ENCODE measurements at places on chromosomes 7 and 10.

DNA sequence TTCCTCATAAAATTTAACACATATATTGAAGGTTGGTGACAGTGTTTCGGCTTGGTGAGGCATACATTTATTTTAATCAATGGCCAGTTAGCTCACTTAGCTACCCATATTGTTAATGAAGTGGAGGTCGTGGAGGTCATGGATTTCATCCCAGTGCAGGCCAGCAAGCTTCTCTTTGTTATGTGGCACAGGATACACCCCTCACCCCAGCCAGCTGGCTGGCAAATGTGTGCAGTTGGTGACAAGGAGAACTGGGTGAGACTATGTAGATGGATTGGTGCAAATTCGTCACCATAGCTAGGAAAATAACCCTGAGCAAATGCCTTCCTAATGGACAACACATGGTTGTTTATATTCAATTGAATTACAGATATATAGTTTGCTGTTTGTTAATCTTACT, 50.5 kb upstream of the FOXP2 start:
- DNase-seq: no peak

DNA sequence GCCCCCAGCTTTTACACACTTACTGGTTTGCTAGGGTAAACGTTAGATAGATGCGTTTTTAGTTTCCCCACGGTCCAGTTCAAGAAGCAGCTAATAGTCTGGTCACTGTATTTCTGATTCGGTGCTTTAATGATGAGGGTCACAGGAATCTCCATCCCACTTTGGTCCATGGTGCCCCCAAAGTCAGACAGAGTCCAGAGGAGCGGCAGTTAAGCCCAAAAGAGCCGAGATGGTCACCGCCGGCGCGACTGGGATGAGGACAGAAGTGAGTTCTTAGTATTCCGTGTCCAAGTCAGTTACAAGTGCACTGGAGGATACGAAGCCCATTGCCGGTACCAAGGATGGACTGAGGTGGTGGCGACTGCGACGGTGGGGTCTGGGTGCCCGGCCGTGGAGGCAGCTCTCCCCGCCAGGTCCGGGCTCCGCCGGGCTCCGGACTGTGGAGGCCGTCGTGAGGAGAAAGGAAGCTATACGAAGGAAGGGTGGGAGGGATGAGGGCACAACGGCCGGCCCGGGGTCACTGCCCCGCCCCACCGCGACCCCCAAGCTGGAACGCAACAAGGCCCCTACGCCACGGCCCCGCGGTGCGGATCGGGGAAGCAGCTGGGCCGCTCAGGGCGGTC, 663 bp downstream of the HERPUD2 start:
- no peak for DNase-seq

- no peak for DNase-seq
These were observed 743 bp downstream of the ADAP1 start for GRCh38 chr7:953547-954327.

GRCh38 chr10:22475651-22476600, 130.6 kb downstream of the SPAG6 start:
- no peak for DNase-seq

DNA sequence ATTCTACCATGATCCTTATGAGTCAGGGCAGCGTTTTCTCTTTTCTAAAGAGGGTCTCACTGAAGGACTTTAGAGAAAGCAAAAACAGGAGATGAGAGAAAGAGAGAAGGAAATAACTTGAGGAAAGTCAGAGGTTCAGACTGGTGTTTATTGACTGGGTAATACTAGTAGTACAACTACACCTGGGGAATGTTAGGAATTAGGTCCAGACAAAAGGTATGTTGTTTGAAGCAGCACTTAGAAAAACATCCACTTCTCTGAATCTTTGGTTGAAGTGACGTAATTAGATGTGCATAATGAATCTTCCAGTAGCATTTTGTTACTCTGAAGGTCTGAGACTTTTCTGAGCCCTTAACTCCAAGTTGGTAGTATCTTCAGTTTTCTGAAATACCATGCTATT, 380.3 kb upstream of the LRGUK start:
- DNase-seq: no peak

DNA sequence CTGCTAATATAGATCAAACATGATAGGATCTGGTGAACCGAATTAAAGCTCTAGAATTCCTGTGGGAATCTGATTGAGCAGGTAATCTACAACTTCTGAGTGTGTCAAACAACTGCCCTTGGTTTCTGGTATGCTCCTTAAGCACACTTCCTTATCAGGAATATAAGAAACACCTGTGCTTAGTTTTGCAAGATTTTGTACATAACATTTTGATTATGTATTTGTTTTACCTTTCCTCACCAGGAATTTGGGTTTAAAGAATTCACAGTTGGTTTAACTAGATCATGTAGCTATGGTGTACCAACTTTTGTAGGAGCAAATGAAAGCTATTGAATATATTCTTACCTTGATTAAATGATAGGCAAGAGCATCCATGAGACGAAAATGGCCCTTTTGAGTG, 40.6 kb downstream of the MCU start:
- DNase-seq: no peak

All from activated CD4-positive, CD25-positive, alpha-beta regulatory T cell (primary cell).